Stimulated activated CD8-positive, alpha-beta memory T cell treated with anti-CD3 and anti-CD28 coated beads, Interleukin-4, amount 100 ng/mL, for 1 hour (primary cell): ENCODE measurements at places on chromosomes 6 and 20.

- DNase-seq: no peak
Observed at GRCh38 chr6:36787210-36787609, 52.0 kb downstream of the CPNE5 start.

GRCh38 chr6:113924312-113924723 is 46.6 kb downstream of the HDAC2 start:
- no peak for DNase-seq

- DNase-seq: no peak
Observed at GRCh38 chr6:64034910-64035655, 399.5 kb downstream of the PHF3 start.

DNA sequence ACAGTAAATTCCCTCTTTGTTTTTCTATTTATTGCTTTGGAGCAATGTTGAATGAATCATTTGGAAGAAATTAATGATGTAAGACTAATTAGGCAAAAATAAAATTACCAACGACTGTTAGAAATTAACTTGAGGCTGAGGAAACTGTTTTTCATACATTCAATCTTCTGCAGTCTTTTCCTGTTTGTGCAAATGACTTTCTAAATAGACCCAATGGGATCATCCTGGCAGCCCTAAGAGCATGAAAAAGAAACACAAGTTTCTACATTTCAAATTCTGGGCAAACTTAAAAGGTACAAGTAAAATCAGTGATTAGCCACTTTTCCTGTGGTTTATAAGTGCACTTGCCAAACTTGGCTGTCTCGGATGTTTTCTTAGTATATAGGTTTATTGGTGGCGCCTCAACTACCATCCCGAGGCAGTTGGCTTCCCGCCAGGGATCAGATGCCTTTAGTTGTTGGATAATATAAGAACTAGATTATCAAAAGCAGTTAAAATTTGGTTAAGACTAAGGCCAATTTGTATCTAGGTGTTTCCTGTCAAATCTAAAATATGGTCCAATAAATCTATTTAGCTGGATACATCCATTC is 181.2 kb downstream of the ISM1 start:
- DNase-seq: no peak

GRCh38 chr6:157203764-157204163 is 119.6 kb downstream of the TMEM242 start:
- no peak for DNase-seq
